ENCODE measurements at places on chromosomes 4 and X.

GRCh38 chr4:119244344-119244743, 31.8 kb downstream of the USP53 start:
- no peak for DNase-seq

GRCh38 chrX:25043192-25043591, 27.4 kb upstream of the ARX start:
- no peak for DNase-seq

GRCh38 chr4:48467442-48467841, 15.7 kb upstream of the SLC10A4 start:
- DNase-seq: no peak

GRCh38 chr4:119726505-119726904, 97.9 kb upstream of the PDE5A start:
- DNase-seq: no peak

DNA sequence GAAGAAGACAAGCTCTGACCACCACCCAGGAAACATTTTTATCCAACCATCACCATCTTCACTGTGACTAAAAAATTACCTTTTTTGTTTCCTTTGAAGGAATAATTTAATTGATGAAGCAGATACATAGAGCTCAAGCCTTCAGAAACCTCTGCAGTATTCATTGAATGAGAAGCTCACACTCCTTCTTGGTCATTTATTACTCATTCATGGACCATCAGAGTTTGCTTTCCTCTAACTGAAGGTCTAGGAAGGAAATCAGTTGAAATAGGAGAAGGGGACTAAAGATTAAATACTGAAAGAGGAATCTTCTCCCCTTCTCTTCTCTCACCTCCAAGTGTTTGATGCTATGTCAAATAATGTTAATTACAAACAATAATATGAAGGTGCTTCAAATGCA, 290.6 kb upstream of the KLF3 start:
- DNase-seq: no peak

- DNase-seq: no peak
Measured at GRCh38 chr4:81378386-81378785, 93.3 kb downstream of the RASGEF1B start.

- DNase-seq: peak; percentile 60
Measured at GRCh38 chrX:31266203-31267076, 194.6 kb upstream of the FTHL17 start.

DNA sequence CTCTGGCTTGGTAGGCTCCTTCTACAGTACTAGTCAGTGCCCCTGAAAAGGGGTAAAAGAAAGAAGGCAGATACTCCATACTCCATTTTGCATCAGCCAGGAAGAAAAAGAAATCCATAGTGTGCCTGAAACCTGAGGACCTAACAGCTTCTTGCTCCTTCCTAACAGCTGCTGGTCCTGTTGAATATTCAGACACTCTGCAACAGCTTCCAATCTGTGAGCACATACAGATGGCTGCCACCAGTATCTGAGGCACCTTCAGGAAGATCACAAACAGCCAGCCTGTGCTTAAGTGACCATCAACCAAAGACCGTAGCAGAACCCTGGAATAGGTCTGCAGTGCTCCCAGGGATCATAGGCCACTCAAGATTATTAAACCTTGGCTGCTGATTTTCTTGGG, 4.3 kb downstream of the GIMD1 start:
- no peak for DNase-seq

DNA sequence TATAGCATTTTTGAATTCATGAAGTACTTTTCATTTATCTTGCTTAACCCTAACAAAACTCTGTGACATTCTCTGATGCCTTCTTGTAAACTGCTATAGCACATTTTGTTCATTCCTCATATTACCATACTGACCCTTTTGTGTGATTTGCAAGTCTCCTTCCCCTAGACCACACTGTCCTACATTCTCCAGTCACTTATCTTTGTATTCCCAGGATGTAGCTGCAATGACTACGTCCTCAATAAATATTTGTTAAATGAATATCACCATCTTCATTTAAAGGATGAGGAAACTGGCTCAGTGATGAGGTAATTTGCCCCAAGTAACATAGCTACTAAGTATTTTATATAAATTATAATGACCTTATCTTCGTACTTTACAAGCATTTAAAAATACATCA, 11.9 kb downstream of the HUWE1 start:
- no peak for DNase-seq

GRCh38 chrX:17174671-17175070, 200.3 kb upstream of the NHS start:
- DNase-seq: no peak

GRCh38 chr4:170012629-170012958, 13.6 kb downstream of the MFAP3L start:
- no peak for DNase-seq

- DNase-seq: no peak
Measured at GRCh38 chr4:105126311-105127169, 20.1 kb upstream of the TET2 start.

DNA sequence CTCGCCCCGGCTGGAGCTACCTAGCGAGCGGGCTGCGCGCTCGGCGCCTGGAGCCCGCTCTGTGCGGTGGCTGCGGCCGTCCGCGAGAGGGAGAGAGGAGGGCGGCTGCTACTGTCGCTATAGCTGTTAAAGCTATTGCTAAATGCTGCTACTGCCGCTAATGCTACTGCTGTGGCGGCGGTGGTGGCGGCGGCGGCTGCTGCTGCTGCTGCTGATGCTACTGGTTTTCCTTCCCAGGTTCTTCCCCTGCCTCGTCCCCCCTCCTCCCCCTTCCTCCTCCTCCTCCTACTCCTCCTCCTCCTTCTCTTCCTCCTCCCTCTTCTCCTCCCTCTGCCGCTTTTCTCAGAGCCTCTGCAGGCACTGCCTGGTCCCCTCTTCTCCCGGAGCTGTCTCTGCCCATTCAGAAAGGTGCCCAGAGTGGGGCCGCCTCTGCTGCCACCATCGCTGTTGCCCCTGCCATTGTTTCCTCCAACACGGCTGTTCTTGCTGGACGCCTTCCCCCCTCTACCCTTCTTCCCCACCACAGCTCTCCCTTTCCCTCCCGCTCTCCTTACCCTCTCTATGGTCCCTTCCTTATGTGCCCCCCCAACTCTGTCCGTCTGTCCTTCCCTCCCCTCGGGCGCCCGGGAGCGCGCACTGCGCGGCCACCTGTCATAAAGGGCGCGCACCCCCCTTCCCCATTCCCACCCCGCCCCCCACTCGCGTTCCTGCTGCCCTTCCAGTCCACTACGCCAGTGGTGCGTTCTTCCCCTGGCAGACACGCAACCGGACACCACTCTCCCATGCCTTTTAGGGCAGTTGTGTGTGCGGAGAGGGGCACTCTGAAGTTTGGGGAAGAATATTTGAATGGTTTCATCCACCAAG, at the start of gene NEXMIF:
Gene NEXMIF (minus strand): TSS at position 228 of the 864 bp plus-strand sequence.
- DNase-seq: peak; percentile 38
